Hindlimb muscle (tissue), 1 donor: ENCODE measurements at places on chromosomes 11 and 22. TPM values are rescaled to one million over a fixed set of nuclear protein-coding genes. Genes with fewer than 3 reads are reported as not detected.
A peak's percentile ranks its signal among the peaks of the same experiment; 100 is the strongest.

Gene DDI1
- not detected for polyA plus RNA-seq

DNA sequence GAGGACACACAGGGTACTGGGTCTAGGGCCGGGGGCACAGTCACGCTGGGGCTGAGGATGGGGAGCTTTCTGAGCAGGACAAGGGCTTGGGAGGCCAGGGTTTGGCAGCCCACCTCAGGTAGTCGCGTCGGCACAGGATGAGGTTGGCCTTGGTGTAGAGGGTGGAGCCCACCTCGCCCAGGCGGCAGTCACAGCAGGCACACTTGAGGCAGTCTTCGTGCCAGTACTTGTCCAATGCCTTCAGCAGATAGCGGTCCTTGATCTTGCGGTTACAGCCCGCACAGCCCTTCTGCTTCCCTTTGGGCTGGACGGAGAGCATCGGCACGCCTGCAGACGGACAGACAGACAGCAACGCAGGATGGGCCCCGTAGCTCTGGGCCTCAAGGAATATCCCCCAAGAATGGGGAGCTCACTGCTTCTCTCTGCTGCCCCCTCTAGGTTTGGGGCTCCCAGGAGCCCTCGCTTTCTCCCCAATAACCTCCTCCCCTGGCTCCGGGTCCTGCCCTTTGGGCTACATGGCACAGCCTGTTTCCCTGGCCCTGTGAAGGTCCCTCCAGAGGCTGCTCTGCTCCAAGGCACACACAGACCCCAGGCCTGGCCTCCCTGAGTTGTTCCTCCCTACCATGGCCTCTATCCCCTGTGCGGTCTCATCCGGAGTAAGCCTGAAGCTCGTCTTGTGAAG is 33.4 kb downstream of the LMO1 start:
- DNase-seq, result no peak

DNA sequence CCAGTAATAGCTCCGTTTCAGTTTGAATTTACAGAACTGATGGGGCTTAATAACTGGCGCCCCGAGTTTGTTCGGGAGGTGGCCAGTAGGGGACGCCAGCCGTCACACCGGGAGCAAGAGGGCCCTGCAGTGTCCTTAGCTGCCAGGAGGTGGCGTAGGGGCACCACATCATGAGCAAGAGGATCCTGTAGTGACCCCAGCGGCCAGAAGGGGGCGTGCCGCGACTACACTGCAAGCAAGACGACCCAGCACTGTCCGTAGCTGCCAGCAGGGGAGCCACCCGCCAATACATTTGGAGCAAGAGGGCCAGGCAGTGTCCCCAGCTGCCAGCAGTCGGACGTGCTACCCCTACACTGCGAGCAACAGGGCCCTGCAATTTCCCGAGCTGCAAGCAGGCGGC is 663.7 kb upstream of the B3GAT1 start:
- DNase-seq, result no peak

Gene OR8B3
- polyA plus RNA-seq, result not detected

Gene IGLL1
- 0.41 TPM for polyA plus RNA-seq

- DNase-seq, result no peak
Observed at GRCh38 chr11:102510439-102511135, 20.0 kb downstream of the MMP7 start.

Gene VWCE
- polyA plus RNA-seq, result 4.9 TPM

- no peak for DNase-seq
Observed at GRCh38 chr11:62911137-62912130, 9.7 kb downstream of the CHRM1 start.

GRCh38 chr11:83072350-83073242 is 899 bp upstream of the RAB30 start:
- no peak for DNase-seq

- no peak for DNase-seq
Observed at GRCh38 chr11:119903389-119903788, 174.4 kb upstream of the NECTIN1 start.

GRCh38 chr11:57358543-57358961 is 20.4 kb downstream of the P2RX3 start:
- DNase-seq, result no peak

DNA sequence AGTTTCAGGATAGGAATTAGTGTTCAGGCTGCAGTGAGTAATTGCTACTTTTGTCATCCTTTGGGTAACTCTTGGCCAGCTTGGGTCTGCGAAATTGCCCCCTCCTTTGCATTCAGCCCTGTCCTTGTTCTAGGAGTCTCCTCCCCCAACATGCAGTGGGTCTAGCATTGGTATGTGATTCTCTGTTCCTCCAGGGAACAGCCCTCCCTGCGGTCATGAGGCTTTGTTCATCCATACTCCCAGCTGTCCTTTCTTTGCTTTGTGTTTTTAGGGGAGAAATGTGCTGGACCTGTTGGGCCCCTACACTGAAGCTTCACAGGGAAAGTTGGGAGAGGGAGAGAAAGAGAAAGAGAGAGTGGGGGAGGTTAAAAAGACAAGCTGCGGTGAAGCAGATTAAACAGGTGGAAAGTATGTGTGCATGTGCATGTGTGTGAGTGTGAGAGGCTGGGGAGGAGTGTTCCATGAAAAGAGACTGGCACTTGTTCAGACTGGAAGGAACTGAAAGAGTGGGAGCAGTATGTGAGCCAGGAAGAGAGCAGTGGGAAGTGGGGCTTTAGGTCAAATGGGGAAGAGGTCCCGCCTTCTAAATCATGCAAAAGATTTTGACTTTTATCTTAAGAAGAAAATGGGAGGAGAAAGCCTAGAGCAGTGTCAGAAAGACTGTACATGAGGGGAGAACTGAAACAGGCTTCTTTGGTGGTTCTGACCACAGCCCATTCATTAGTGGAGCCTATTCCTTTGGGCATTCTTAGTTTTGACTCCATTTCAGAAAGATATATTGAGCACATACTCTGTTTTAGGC is 17.9 kb upstream of the SESN3 start:
- DNase-seq, result no peak

GRCh38 chr11:74018331-74019005 is 9.6 kb upstream of the UCP3 start:
- DNase-seq, result peak; percentile 50

DNA sequence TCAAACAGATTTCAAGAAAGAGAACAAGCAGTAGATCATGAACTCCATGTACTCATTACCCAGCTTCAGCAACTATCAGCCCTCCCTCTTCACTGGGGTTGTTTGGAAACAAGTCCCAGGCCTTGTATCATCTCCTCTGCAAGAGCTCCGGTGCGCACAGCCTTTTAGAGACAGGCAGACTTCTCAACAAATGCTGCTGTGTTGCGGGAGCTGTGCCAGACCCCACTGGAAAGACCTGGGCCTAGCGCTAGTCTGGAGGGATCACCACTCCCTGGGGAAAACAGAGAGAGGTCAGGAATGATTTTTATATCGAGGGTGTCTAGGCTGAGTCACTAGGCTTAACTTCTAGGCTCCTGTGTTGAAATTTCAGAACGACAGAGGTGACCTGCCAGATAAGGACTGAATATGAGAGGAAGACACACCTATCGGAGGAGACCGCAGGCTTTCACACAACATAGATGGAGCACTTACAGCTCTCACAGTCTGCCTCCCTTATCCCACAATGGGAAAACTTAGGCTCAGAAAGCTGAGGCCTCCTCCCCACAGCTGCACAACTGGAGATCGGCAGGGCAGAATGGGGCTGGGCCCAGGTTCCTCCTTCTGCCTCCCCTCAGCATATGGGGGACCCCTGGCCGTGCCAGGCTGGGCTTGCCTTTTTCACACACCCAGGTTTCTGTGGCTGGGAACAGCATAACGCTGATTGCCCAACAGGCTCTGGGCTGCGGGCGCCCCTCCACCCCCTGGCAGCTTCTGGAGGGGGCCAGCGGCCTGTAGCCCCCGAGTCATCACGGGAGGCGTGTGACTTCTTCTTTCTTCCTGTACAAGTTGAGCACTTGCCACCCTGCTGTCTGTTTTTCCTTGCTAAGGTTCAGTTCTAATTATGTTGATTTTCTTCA is 86.0 kb downstream of the PKNOX2 start:
- DNase-seq, result no peak

GRCh38 chr11:58524232-58525036 is 16.5 kb upstream of the OR5B21 start:
- DNase-seq, result peak; percentile 80

Gene KCNQ1
- polyA plus RNA-seq, result 2.9 TPM

Gene BTG4
- not detected for polyA plus RNA-seq

GRCh38 chr11:33640730-33641371 is 59.8 kb downstream of the C11orf91 start:
- DNase-seq, result no peak

DNA sequence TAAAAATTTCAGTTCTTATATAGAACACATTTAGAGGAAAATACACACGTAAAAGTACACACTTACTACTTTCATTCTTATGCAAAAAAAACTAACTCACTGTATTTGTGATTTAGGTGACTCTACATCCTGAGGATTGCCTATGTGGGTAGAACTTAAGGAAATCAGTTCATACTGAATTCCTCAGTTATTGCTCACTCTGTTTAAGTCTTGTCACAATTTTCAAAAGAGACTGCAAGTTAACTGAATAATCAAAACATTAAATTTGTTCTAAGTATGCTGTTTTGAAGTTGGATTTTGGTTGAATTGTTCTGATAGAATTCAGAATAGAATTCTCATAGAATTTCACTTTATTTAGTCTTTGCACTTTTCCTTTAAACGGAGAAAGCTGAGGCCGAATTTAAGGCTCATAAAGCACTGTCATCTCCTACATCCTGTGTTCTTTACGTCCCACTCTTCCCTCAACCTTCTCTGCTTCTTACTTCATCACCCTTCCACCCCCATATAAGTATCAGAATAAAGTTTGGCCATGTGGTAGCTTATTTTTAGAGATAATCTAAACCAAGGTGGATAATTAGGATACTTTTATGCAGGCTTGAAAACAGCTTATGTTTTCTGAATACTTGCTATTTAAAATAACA is 59.8 kb downstream of the APOL5 start:
- DNase-seq, result no peak

- no peak for DNase-seq
Observed at GRCh38 chr11:131656839-131657211, 286.4 kb downstream of the NTM start.

GRCh38 chr11:116044520-116044919 is 540.3 kb upstream of the CADM1 start:
- no peak for DNase-seq

DNA sequence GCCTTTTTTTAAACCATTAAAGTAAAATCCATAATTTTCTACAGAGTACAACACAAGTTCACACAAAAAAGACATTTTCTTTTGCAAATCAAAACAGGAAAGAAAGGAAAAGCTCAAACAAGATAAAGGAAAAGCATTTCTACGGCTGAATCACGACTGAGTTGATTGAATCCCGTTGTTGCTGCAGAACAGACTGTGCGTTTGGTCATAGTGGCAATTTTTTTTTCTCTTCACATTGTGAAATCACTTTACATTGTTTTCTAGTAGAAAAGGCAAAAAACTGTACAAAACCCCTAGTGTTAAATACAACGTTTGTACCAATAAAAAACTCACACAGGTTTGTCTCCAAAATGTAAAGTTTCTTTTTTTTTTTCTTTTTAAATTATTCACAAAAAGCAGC is 17.3 kb upstream of the RAPSN start:
- no peak for DNase-seq

- no peak for DNase-seq
Observed at GRCh38 chr11:73761403-73761945, 600 bp upstream of the RAB6A start.

DNA sequence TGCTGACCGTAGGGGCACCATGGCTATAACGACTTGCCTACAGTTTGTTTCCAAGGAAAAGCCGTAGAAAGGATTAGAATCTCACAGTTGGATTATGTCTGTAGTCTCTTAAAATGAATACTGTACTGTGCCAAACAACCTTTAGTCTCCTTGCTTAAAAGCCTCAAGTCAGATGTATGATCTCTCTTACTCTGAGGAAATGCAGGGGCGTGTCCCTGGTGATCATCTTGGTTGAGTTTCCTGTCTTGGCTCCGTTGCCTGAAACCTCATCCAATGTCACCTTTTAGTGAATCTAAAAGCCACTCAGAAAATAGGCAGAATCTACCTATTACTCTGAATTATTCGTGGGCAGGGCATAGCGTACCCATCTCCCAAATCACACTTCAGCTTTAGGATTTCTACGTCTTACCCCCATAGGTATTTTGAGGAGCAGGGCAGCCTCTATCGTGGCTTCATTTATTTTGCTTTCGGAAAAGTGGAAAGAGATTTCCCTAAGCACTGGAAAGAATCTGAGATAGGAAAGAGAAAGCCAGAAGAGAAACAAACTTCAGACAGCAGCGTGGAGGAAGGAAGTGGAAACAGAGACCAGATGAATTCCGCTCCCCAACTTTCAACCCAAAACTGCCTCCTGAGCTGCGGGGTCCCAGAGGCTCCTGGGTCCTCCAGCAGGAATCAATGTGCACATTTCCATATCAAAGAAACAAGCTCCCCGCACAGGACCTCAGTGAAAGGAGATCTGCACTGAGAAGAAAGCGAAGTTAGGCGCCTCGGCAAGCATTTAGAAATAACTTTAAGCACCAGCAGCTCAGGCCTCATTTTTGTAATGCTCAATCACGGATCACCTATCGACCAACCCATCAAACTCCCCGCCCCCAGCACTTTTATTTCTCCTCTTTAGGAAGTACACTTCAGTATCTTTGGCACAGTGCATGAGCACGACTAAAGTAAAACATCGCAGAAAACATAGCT is 245.8 kb downstream of the ETS1 start:
- no peak for DNase-seq

Gene RTN4RL2
- 47.3 TPM for polyA plus RNA-seq

- DNase-seq, result no peak
Observed at GRCh38 chr22:27973846-27974245, 54.8 kb upstream of the PITPNB start.

DNA sequence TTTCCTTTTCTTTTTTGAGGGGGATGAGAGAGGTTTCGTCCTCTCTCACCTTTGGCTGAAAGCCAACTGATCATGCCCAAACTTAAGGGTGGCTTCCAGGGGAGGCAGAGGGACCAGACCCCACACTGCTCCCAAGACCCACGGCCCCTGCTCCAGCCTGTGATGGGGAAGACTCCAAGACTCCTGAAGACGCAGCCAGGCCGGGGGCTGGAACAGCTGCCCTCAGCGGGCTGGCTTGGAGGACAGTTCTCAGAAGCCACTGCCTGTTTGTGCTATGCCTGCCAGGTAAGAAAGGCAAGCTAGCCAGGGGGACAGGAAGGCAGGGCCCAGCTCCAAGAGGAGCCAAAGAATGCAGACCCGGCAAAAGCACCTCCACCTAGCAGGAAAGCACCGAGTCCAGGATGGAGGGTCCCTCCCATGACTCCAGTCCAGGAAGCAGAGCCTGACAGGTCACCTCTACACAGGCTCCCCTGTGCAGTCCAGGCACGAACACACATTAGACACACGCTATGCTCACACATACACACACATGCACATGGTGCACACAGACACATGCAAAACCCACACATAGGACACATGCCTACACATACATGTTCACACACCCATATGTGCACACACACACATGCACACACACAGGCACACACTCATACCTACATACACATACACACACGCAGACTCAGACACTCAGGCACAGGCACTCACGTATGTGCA is 31.3 kb downstream of the GNB1L start:
- DNase-seq, result no peak

Gene CHCHD10
- polyA plus RNA-seq, result 53.5 TPM

Gene ARFGAP3
- polyA plus RNA-seq, result 34.3 TPM

DNA sequence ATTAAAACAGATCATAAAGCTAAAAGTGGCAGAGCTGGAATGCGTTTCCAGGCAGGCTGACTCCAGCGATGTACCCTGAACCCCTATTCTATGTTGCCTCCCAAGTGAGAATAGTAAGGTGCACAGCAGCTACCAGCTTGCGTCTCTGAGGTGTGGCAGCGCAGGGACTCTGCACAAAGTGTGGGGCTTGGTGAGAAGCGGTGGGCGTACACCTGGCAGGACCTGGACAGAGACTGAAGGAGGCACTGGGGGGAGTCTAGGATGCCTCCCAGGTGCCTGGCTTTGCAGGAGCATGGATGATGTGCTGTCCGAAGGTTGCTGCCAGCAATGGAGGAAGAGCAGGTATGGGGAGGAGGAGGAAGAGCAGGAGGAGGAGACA is 42.9 kb downstream of the AMPD3 start:
- DNase-seq, result no peak
